Mesothelial cell of epicardium (in vitro differentiated cells): ENCODE measurements at places on chromosomes 5 and 9.

GRCh38 chr5:6078881-6079280 lies 299.5 kb downstream of the MED10 start:
- DNase-seq: no peak
- H3K27ac ChIP-seq: no peak overlapping the region
- no peaks in the 10 kb centered on the region for H3K36me3 ChIP-seq
- peaks cover 32% of the 10 kb centered on the region for H3K27me3 ChIP-seq

DNA sequence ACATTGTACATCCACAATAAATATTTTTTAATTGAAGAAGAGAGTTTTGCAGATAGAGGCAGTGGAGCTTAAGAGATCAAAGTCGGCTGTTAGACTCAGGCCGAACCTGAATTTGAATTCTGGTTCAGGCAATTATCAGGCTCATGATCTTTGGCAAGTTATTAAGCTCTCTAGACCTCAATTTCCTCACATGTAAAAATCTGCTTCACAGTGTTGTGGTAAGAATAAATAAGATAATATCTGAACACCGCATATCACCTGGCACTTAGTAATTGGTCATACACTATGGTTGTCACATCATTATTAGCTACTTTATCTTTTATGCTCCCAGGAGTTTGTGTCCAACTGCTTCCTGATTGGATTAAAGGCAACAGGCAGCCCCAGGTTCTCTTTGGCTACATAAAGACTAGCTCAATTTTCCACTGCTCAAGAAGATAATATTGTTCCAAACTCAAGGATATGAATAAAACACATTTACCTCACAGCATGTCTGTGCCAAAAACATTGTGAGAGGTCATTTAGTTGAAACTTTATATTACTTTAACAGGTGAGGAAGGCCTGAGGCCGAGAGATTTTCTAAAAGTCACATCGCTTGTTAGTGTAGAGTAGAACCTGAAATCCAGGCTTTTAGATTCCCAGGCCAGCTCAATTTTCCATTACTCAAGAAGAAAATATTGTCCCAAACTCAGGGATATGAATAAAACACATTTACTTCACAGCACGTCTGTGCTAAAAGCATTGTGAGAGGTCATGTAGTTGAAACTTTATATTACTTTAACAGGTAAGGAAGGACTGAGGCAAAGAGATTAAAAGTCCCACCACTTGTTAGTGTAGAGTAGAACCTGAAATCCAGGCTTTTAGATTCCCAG lies 289.2 kb upstream of the PTGER4 start:
- no peak for DNase-seq
- no peaks in the 10 kb centered on the region for H3K36me3 ChIP-seq
- no peak overlapping the region for H3K27ac ChIP-seq
- H3K27me3 ChIP-seq: no peaks in the 10 kb centered on the region

- DNase-seq: no peak
- no peak overlapping the region for H3K27ac ChIP-seq
- H3K4me3 ChIP-seq: no peak overlapping the region
These were observed 28.9 kb downstream of the TBC1D2 start for GRCh38 chr9:98226516-98226915.

DNA sequence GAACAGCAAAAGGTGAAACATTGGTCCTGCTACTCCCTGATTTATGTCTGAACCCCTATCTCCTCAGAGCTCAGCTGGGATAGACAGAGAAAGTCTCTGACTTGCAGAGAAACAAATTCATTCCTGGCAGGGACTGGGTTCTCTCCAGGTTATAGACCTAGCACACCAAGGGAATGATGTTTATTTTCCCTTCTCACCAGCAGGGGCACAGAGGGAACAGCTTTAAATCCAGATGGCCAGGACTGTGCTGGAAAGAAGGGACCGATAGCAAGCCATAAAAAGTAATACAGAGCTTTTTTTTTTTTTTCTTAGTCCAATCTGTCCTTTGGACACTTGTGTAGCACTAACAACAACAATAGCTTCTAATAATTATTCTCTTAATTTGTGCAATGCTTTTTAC lies 141.1 kb upstream of the C9orf72 start:
- no peaks in the 10 kb centered on the region for H3K27me3 ChIP-seq
- no peaks in the 10 kb centered on the region for H3K36me3 ChIP-seq
- peaks cover 13% of the 10 kb centered on the region for H3K4me1 ChIP-seq
- DNase-seq: no peak
- H3K4me3 ChIP-seq: no peak overlapping the region
